Stimulated activated CD4-positive, alpha-beta T cell treated with anti-CD3 and anti-CD28 coated beads, Interleukin-2, amount 100 ng/mL, for 4 hours (primary cell): ENCODE measurements at places on chromosomes 12 and 14.
A peak's percentile ranks its signal among the peaks of the same experiment; 100 is the strongest.

DNA sequence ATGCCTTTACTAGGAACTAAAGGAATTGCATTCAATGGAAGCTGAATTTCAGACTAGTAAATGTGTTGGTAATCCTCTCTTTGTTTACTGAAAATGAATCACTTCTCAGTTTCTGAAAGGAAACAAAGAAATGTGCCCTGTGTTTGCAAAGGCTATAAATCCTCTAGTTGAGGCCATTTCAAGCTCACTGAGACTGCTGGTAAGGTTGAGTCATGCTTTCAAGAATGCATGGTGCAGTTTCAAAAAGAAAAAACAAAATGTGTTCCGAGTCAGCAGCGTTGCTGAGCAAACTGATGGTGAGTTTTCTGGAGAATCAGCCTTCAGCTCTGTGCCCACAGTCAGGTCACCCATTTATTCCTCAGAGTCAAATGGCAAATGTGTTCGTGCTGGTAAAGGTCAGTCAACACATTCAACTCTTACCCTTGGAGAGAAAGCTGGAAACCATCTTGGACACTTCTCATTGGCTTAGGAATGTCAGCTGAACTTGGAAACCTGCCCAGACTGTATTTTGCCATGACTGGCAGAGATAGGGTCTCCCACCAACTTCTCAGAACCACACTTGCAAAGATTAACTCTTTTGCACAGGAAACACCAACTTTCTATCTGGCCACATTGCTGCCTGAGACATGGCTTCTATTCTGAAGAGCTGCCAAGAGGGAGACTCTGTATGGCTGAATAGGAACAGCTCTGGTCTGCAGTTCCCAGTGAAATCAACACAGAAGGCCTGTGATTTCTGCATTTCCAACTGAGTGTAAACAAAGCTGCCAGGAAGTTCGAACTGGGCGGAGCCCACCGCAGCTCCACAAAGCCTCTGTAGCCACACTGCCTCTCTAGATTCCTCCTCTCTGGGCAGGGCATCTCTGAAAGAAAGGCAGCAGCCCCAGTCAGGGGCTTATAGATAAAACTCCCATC, 484.4 kb downstream of the ATP23 start:
- no peak for DNase-seq

GRCh38 chr12:12474931-12475795, 87.5 kb downstream of the DUSP16 start:
- DNase-seq: no peak

- no peak for DNase-seq
Observed at GRCh38 chr12:110743571-110744093, 941 bp upstream of the PPP1CC start.

- no peak for DNase-seq
Observed at GRCh38 chr12:53205747-53206419, 1.2 kb downstream of the ITGB7 start.

GRCh38 chr12:121953117-121953692, 34.8 kb downstream of the CFAP251 start:
- no peak for DNase-seq

DNA sequence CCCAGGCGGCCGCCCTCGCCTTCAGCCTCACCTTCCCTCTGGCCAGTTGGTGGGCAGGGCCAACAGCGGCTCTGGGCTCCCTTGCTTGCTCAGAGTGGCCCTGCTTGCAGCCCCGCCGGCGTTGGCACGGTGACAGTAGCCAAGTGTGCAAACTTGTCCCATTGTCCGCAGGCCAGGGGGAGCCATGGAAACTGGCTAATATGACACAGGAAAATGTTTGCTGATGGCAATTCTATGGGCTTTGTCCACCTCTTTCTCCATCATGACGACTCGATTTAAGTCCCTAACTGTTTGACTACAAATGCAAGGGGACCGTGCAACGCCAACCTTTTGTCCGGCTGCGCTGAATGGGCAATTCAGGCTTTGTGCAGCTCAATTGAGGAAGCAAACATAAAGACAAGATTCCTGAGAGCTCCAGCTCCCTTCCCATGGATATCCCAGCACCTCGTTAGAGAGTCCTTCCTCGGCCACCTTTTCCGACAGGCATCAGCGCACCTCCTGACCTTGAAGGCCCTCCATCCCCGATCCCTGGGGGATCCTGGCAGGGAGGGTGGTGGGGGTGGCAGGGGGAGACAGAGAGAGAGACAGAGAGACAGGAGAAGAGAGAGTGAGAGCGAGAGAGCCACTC, 785 bp upstream of the FAM181A start:
- no peak for DNase-seq

DNA sequence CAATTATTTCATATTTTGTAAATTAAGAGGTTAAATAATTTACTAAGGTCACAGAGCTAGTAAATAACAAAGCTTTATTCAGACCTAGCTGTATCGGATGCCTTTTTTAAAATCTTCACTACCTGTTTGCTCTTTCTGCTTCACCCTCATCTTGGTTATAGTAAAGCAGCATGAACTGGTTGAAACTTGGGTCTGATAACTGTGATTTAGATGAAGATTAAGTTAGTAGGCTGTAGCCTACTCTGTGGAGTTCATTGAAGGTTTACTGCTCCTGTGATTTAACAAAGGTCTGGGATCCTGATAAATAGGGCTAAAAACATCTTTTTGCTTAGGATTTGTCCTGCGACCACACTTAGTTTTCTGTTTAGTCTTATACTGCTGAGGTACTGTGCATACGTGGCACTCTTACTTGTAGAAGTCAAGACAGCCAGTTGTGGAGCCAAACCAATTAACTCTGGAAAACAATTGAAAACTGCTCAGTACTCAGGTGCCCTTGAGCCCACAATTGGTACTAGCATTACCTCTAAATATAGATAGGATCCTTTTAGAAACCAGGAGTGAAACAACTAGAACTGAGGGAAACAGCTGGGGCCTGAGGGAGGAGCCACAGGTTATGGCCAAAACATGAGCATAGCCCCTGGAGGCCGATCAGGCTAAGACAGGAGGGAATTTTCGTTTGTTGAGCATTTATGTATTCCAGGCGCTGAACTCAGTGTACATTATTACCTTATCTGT, 2.3 kb downstream of the SPATS2 start:
- no peak for DNase-seq

DNA sequence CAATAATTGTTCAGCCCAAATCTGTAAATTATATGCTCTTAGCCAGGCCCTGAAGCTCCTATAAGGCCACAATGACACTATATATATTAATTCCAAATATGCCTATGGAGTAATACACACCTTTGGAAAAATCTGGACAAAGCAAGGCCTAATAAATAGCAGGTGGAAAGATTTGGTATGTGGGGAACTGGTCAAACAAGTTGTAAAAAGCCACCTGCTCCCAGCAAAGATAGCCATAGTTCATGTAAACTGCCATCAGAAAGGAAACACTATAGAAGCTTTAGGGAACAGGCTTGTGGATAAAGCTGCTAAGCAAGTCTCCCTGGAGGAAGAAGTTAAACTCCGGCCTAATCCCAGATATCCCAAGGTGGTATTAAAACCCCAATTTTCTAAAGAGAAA, 29.7 kb downstream of the PRMT8 start:
- no peak for DNase-seq

- no peak for DNase-seq
Observed at GRCh38 chr12:90112666-90113065, 404.0 kb upstream of the ATP2B1 start.

- no peak for DNase-seq
Observed at GRCh38 chr14:30223385-30223785, 295.7 kb upstream of the PRKD1 start.

- no peak for DNase-seq
Observed at GRCh38 chr12:124088217-124088907, 115.3 kb downstream of the ZNF664 start.

- no peak for DNase-seq
Observed at GRCh38 chr14:68473069-68473468, 319.8 kb downstream of the ZFP36L1 start.

- no peak for DNase-seq
Observed at GRCh38 chr14:31930493-31931240, 146.4 kb upstream of the ARHGAP5 start.

DNA sequence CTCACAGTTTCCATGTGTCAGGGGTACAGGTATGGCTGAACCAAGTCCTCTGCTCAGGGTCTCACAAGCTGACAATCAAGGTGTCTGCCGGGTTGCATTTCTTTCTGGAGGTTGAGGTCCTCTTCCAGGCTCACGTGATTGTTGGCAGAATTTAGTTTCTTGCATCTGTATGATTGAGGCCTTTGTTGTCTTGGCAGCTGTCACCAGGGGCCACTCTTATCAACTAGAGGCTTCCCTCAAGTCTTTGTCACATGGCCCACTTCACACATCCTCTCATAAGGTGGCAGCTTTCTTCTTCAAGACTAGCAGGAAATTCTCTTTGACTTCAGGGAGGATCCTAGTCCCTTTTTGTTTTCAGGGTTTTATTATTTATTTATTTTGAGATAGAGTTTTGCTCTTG, 46.0 kb upstream of the FOS start:
- DNase-seq: peak; percentile 20

DNA sequence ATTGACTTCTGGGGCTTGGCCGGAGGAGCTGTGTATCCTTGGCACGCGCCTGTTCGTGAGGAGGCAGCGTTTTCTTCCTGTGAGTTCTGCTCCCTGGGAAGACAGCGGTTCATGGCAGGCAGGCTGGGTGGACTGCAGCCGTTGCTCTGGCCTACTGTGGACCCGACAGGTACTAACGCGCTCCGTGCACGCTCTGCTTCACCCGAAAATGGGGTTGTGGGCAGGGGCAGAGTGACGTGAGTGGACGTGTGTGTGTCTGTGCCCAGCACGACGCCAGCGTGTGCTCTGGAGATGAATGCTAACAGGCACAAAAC, 179.1 kb downstream of the KIF26A start:
- DNase-seq: no peak

DNA sequence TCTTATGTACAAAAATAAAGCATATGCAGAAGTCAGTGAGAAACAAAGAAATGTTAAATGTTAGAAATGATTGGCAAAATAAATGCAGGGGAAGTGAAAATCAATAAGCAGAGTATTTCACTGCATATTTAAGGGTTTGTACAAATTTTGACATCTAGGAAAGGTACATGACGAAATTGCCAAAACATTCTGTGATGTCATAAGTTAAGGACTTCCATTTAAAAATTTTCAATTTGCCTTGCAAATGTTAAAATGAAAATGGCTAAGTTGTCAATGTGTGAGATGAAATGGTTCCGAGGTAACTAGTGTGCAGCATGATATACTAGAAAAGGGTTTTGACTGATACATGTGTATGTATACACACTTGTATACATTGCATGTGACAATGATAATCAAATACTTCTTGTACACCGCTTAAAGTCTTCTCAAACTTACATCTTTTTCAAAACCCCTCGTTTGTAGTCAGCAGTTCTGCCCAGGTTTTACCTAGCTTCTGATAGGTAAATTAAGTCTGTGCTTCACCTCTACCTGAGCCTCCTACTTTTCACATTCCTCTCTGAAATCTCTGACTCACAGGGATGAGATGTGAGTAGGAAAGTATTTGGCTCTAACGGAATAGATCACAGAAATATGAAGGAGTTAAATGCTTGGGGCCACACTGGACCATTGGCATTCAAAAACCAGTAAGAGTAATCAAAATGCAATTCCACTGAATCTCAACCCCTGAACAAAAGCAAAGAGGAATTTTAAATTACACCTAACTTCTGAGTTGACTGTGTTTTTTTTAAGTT, 442.4 kb upstream of the FOXG1 start:
- DNase-seq: no peak

DNA sequence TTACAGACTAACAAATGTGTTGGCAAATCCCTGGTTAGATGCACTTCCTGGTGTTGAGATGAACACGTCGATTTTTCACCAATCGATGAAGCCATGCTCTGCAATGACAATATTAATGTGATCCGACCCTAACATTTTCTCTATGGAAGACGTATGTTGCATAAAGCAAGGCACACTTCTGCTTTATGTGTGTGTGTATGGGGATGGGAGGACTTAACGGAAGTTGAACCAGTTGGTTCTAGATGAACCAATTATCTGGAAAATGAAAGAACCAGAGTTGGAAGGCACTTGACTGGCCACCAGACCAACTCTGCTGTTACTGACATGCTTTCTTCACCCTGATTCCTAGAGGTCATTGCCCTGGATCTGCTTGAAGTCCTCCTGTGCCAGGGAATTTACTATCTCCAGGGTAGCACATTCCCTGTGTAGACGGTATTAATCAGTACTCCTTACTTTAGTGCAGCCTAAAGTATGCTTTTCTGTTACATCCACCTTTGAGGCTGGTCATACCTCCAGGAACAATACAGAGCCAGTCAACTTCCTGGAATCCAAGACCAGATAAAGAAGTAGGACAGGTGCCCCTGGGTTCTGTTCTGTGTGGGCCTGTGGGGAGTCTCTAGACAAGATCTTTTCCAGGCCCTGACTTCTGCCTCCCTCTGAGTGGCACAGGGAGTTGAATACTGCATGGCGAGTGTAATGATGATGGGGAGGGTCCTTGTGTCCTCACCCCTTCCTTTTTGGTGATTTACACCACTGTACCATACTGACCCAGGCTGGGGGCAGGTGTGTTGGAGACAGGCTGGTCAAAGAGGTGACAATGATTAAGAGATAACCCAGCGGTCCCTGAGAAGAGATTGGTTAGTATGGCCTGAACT, 4.1 kb downstream of the SDR39U1 start:
- DNase-seq: no peak

- DNase-seq: no peak
Observed at GRCh38 chr14:23181453-23181852, 2.0 kb downstream of the SLC7A8 start.

GRCh38 chr14:34650786-34651584, 21.0 kb upstream of the SNX6 start:
- no peak for DNase-seq

DNA sequence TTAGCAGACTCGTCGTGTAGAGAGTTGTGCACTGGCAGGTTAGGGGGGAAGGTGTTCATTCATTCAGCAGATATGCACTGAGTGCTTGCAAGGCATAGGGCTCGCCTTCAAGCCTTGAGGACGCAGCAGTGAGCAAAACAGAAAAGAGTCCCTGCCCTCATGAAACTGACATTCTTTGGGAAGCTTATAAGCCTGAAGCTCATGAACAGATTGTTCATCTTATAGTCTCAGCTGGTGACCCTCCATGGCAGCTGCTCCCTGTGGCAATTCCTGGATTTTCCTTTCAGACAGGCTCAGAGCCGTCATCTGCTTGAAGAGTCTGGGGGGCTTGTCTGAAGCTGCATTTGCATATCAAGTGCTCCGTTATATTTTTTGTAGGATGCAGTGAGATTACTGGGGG, 148.4 kb downstream of the PRKCH start:
- no peak for DNase-seq

DNA sequence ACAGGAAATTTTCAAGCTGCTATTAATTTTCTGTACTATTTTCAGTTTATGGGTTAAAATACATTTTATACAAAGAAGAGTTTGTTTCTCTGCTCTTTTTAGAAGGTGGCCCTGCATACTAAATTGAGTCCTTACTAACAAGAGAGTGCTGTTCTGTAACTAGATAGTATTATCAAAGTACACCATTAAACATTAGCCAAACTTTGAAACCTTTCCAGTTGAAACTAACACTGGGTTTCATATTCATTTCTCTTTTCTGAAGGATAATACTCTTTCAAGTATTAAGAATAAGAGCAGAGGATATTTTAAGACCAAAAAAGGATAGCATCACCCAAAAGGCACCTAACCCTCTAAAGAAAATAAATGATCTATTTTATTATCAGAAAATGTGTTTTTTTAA, 47.2 kb downstream of the PEBP1 start:
- DNase-seq: no peak

GRCh38 chr12:22682663-22683062, 57.7 kb downstream of the ETNK1 start:
- DNase-seq: no peak
